CD4-positive, alpha-beta T cell treated with Interleukin-12 subunit alpha and Interleukin-12 subunit beta, for 1 hour (primary cell): ENCODE measurements at places on chromosomes 16 and 17.

GRCh38 chr17:56141046-56141839 lies 12.0 kb upstream of the ANKFN1 start:
- no peak for DNase-seq

DNA sequence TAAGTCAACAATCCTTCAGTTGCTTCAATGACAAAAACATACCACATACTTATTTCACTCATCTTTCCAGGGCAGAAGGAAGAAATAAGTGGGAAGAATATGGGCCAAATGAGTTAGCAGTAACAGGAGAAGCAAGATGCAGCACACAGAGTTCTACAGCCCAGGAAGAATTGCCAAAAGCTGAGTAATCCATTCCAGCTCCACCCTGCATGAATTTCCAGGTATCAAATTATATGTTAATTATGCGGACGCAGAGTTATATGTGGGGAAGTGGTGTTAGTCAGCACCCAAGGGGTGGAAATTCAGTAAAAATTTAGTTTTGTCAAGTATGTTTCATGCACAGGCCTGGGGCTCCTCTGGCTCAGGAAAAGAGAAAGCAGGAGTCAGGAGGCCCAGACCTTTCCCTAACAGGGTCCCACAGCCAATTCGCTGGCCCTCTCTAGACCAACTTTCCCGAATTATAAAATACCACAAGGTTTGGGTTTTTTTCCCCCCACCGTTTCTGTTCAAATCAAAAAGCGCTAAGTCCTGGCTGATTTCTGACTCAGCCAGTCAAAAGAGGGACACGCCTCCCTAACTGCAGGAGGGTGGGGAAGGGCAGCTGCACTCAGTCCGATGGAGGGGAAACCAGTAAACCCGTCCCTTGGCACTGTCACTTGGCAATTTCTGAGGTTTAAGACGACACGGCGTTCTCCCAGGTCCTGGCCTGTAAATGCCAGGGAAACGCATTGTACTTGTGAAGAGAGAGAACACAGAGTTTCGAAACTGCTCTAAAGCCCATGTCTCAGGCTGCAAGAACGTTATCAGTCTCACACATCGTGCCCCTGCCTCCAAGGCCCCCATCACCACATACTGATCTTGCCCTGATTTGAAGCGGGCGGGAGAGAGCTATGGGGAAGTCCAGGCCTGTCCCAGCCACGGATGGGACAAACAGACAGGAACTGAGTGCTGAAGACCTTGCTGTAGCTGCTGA lies 58.1 kb downstream of the ZFHX3 start:
- DNase-seq, result no peak

DNA sequence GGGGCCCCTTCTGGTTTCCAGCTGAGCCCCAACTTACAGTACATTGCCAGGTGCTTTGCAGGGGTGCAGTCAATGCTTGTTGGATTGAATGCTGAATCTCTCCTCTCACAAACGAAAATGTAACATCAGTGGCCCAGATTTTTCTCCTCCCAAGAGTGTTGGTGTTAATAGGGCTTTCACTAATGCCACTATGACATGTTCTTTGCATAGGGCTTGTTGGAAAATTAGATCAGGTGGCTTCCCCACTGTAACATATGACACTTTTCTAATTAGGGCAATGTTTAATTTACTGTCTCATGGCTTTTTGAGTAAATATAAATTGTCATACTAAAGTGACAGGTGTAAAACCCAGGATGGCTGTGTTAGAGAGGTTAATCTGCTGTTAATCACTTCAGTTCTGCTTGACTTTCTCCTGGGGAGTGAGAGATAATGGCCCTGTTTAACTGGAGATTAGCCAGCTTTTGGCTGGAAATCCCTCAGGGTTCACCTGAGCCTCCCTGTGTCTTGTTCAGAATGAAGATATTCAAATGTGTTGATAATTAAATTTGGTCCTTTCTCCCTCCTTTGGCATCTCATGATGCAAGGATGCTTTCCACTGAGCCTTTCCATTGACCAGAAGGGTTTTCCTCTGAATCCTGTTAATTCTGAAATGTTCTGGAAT lies 502.3 kb downstream of the RBFOX1 start:
- no peak for DNase-seq

DNA sequence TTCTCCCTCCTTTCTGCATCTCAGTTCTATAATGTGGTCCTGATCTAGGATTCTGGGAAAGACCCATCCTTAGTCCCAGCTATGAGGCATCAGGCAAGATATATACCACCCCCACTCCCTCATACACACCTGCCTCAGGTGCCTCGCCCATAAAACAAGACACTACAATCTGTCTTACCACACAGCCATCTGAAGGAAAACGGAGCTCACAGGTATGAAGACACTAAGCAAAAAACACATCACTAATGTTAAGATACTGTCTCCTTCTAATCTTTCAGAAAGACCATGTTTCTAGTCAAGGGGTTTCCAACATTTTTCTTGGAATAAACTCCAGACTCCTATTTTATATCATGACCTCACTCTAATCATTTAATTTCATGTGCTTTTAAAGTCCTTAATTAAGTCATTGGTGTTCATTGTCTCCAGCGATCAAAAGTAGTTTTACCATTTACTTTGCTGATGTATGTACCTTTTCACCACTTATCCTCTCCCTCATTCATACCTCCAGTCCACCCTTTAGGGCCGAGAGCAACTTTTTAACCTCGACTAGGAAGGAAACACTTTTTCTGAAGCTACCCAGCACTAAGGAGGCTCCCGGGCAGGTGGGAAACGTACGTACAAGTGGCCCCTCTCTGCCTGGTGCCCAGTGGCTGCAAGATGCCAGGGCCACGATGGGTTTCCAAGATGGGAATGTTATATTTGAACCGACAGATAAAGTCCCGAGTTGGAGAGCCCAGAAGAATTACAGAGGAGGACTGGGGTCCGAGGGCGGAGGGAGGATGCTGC lies 979 bp downstream of the MAP3K14 start:
- DNase-seq, result peak; percentile 33

DNA sequence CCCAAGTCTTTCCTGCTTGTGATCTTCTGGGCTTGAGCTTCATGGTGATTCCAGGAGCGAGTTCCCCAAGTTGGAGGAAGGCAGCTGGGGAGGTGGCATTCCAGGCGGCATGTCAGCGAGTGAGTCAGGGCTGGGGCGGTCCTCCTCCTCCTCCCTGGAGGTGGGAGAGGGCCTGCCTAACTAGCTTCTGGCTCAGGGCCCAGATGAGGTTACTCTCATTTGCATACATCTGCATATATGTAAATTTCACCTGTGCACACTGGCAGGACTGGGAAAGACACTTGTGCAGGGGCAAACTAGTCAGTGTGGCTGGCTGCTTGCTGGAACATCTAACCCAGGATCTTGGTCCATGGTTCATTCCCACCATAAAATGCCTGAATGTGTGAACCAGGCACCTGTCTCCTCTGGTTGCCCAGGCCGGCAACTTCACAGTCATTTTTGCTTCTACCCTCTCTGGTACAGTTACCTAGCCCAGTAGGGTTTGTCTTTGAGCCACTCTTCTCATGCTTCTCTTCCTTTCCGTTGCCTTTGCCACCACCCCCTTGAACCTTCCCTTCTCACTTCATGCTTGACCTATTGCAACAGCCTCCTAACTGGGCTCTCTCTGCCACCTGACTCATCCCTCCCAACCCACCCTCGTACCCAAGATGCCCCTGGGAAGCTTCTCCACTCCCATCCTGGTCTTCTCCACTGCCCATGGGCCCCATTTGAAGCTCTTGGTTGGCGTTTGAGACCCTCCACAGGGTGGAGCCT lies 9.6 kb upstream of the DLX4 start:
- DNase-seq, result no peak

DNA sequence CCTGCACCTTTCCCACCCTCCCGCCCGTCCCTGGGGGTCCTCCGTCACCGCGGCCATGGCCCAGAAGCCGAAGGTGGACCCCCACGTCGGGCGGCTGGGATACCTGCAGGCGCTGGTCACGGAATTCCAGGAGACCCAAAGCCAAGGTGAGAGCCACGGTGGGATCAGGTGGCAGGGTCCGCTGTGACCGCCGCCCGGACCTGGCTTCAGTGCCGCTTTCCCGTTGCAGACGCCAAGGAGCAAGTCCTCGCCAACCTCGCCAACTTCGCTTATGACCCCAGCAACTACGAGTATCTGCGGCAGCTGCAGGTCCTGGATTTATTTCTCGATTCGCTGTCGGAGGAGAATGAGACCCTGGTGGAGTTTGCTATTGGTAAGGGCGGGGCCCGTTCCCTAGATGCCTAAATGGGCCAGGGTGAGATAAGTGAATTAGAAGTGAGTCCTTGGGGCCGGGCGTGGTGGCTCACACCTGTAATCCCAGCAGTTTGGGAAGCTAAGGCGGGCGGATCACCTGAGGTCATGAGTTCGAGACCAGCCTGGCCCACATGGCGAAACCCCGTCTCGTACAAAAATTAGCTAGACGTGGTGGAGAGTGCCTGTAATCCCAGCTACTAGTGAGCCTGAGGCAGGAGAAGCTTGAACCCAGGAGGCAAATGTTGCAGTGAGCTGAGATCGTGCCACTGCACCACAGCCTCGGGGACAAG lies 617 bp downstream of the ARMC7 start:
- DNase-seq, result no peak

GRCh38 chr16:17318238-17318637 lies 152.5 kb downstream of the XYLT1 start:
- no peak for DNase-seq

DNA sequence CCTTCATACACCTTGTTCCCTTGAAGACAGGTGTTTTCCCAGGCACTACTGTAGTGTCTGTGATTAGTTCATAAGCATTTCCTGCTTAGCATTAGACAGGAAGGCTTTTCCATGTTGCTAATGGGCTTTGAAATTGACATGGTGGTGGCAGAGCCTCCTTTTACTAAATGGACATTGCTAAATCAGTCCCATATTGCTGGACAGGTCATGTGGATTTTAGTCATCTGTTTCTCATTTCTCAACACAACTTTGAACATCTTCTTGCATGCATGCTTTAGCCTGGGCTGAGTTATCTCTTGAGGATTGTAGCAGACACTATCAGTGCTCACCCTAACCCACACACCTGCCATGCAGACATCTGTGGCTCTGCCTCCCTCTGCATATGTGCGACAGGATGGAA lies 13.7 kb upstream of the BCO1 start:
- no peak for DNase-seq
